ENCODE measurements at places on chromosomes 2 and 18. TPM values are rescaled to one million over a fixed set of nuclear protein-coding genes. Genes with fewer than 3 reads are reported as not detected.
A peak's percentile ranks its signal among the peaks of the same experiment; 100 is the strongest.

GRCh38 chr18:78994000-78994399, 14.4 kb downstream of the SALL3 start:
- DNase-seq: no peak

DNA sequence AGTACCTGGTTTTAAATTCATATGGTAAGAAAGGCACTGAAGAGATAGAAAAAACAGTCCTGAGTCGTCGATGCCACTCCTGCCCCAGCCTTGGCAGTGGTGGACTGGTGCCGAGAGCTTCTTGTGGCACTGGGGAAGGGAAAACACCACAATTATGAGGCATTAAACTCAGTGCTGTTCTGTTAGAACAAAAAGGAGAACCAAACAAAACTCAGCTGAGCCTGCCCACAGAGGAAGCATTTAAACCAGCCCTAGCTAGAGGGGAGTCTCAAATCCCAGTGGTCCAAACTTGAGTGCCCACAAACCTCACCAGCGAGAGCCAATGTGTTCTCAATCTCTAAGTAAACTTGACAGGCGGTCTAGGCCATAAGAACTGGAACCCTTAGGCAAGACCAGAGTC, 1254.5 kb upstream of the FAM98A start:
- DNase-seq: no peak

DNA sequence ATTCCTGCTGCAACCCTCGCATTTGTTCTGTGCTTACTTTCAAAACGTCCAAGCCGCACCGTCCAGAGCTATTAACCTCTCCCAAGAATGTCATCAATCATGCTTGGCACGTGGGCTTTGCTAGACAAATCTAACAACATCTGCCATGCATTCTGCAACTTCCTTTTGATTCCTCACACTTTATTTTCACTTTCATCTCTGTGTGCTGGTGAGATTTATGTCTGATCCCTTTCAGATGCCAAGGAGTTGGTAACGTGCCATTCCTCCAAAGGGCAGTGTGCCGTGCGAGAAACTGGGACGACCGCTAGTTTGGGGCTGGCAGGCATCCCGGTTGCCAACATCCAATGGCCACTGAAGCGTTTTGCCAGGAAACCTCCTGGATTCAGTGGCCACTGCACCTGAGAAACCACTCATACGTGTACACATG, 230.0 kb upstream of the PARD3B start:
- no peak for DNase-seq

DNA sequence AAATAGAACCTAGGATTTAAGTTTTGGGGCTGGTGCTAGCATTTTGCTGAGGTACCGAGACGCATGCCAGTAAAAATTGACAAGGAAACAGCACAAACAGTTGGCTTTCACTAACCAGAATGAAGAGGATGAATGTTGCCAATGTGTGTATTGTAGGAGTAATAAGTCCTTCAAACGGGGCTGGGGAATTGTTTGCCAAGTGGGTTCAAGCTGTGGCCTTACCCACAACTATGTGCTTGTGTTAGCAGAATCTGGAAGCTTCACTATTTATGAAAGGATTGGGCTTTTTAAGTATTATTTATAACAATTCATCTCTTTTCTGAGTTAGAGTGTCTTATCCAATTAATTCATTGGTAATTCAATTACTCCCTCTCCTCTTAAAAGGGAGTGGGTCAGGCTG, 15.0 kb upstream of the KIF5C start:
- no peak for DNase-seq

TCF7L1 gene
- 108 TPM for total RNA-seq

DNA sequence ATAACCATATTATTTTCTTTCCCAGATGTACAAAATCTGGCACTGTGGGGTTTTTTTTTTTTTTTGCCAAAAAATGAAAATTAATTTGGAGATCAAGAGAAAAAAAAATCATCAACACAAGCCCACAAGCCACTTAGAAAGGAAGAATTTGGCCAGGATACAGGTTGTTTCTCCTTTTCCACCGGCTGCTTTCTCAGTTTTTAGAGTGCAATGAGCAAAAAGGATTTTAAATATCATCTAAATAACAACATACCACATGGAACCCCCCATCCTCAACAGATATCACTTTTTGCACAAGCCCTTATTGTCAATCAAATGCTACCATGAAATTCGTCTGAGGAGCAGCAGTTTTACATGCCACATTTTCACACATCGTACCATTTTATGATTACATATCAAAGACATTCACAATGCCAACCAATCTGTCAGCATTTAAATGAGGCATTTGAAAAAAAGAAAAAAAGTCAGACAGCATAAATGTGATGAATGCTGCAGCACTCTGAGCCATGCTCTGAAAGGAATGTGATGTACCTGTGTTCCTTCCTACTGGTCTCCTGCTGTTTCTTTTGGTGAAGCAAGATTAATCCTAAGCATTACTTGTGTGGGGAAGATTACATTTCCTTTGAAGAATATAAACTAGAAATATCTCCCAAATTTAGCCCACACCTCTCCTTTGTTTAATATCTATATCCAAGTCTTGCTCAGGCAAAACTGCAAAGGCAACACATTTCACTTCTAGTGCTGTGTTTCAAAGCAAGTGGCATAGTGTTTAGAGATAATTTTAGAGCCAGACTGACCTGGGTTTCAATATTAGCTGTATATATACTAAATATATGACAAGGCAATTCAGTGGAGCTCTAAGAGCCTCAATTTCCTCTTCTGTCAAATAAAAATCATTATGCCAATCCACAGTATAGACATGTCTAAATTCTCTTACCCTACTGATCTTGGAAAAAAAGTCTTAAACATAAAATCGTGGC, 391.3 kb downstream of the CMPK2 start:
- DNase-seq: no peak

DNA sequence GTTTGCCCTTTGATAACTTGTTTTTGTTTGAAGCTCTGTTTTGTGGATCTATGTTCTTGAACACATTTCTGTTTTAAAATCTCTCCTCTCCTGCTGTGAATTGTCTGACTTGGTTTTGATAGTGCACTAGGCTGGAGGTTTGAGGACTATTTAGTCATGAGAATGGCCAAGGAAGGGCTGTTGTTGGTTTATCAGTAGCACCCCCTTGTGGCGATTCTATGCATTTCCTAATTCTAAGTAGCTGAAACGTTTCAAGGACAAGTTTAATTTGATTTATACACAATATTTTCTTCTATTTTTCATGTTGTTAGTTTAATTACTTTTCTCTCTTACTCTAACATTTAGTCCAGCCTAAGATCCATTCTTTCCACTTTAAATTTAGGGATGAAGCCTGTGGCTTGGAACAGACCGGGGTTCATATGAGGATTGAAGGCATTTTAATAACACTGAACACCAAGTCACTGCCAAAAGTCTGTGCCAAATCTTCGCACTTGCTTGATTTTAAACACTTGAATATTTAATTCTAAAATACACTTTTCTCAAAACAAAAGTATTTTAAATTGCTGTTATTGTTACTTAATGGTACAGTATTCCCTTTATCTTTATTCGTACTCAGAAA, 166.0 kb downstream of the SOCS6 start:
- no peak for DNase-seq

DNA sequence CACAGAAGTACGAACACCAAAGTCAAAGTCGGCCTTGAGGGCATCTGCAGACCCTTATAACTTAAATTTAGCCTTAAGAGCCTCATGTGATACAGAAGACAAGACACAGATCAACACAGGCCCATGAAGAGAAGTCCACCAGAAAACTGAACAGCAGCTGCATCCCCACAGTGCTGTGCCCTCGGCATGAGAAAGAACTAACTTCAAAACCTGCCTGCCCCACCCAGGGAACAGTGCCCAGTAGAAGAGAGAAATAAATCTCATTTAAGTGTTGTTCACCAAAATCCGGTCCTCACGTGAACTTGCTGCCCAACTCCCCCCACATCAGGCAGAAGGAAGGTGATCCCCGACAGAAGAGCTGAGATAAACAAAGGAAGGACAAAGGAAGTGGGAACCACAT, 73.7 kb downstream of the PXDN start:
- no peak for DNase-seq

ALPI gene
- total RNA-seq: not detected

DNA sequence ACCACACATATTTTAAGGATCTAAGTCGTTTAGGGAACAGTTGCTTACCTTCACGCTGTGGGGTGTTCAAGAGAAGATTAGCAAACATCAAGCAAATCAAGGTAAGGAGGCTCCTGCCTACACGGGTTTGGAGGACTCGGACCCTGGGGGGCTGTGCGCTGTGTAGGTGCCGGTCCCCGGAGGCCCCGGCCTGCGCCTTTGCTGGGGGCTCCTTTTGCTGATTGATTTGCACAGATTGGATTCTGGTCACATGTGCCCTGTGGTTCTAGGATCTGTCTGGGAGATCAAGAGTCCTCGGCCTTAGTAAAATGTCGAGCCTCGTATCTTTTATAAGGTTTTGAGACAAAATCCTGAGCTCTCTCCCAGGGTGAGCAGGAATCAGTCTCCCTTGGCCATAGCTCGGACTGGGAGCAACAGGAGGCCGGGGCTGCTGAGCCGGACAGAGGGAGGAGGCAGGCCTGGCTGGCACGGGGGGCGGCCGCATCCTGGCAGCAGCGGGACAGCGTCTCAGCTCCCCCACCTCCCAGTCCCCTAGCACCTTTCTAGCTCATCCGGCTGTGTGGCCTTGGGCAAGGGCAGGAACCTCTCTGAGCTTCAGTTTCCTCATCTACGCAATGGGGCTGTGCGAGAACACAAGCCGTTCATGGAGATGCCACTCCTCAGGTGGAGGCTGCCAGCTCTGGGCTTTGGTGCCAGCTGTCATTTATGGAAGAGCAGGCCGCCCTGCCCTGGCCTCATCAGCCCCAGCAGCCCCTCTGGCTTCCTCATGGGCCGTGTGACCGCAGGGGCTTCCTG, 147.2 kb downstream of the MBP start:
- no peak for DNase-seq

GULP1 gene
- total RNA-seq: 75.1 TPM

- no peak for DNase-seq
These were observed 140.5 kb downstream of the PTH2R start for GRCh38 chr2:208546860-208547650.

DNA sequence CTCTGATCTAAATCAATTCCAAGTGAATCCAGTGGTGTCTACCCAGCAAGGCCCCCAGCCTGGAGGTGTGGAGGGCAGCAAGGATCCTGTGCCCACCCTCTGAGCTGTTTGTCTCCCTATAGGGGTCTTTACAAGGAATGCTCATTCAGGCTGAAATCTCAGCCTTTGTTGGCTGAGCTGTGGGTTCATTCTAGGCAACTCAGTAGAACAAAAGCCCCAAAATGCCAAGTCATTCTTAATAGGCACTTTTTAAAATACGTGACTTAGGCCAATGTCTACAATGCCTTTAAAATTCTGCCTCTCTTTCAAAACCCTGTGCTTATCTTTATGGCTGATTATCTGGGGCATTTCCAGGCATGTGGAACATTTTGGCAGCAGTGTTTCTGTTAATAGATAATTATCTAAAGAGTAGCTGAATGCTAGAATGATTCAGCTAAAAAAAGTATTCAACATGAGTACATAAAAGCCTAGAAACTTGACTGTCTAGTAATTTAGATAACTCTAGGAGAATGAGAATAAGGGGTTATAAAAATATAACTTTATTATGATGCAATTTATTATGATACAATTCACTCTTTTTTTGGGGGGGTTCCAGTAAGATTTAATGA, 7.4 kb downstream of the UGT1A6 start:
- DNase-seq: no peak

DNA sequence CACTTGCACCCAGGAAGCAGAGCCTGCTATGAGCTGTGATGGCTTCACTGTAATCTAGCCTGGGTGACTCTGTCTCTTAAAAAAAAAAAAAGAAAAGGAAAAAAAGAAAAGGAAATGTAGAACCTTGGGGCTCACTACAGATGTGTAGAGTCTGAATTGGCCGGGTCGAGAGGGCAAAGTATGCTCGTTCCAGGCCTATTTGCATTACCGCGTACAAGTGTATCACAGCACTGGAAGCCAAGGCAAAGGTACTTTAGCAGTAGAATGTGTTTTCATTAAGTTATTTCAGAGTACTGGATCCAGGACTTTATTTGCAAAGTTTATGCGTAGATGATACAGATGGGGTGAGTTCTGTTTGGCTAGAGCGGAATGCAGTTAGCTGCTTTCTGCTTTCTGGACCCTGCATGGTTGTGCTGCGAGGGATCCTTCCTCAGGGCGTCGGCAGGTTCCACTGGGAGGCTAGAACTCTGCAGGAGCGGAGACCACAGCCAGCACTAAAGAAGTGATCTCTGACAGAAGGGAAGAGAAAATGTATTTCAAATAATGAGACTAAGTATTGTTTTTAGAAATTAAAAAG, 51.8 kb downstream of the LDLRAD4 start:
- no peak for DNase-seq

DNA sequence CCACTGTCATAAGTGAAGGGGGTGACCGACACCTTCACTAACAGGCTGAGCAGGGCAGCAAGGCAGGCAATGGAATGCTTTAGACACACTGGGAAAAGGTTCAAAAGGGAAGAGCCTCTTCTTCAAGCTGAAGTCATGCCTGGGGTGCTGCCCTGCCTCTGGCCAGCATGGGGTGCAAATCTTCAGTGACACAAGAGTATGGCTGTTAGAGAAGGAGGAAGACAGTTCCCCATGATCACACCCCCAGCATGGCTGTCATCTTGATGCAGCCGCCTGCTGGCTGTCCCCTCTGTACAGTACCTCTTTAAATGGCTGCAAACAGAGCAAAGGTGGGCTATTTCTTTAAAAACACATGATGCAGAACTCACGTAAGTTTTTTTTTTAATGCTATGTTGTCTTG, 71.9 kb downstream of the INPP4A start:
- no peak for DNase-seq

DNA sequence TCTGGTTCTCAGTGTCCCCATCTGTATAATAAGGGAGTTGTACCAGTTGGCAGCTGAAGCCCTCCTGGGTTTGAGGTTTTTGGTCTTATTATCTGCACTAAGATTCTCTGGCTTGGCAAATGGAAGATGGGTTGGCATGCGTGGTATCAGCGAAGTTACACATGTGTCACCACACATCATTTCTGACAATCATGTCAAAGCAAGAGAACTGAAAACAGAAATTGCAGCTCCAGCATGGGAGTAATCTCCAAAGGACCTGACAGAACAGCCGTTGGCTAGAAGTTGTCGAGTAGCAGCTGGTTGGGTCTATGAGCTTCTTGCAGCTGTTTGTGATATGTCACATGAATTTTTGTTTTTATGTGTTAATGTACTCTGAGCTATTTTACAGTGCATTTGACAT, 317.4 kb downstream of the SLC4A3 start:
- no peak for DNase-seq

GRCh38 chr2:26584656-26585055, 56.5 kb downstream of the CIB4 start:
- peak; percentile 2 for DNase-seq

DNA sequence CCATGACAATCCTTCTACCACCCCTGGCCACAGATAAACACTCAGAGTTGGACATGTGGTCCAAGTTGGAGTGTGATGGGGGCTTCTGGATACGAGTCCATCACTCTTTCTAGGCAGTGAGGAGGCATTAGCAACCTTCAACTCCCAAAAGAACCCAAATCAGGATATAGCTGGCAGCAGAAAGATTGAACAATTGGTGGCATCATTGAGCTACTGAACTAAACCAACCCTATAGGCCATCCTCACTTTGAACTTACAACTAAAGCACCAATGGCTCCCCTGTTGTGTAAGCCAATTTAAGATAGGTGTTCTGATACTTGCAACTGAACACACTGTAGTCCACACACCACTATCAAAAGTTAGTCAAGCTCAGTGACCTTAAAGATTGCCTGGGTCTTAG, 24.0 kb upstream of the MARCO start:
- no peak for DNase-seq

TBC1D8 gene
- total RNA-seq: 32.0 TPM

Data from WTC11 (cell line).